WTC11 (cell line): ENCODE measurements at places on chromosomes 6 and 20. TPM values are rescaled to one million over a fixed set of nuclear protein-coding genes. Genes with fewer than 3 reads are reported as not detected.

DNA sequence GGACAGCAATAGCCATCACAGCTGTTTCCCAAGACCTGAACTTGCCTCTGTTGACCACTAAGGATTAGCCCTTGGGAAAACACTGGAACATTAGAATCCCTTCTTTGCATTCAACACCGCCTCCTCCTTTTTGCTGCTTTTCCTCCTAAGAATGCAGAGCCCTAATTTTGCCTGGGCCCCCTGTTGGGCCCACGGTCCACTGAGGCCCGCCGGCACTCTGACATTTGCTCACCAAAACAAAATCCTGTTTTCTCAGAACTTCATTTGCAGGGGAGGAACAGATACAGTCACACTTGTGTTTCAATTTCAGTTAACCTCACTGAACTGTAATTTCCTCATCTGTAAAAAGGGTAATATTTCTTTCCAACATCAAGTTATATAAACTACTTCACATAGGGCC, 116.0 kb upstream of the JARID2 start:
- no peak for DNase-seq

GRCh38 chr20:61801857-61802442, 263.7 kb downstream of the TAF4 start:
- DNase-seq, result no peak

GRCh38 chr6:40352527-40353170, 234.5 kb downstream of the LRFN2 start:
- DNase-seq, result no peak

- peak; percentile 79 for DNase-seq
These were observed 42.5 kb downstream of the EIF2S2 start for GRCh38 chr20:34069341-34070078.

GRCh38 chr20:40336533-40336932, 352.5 kb downstream of the MAFB start:
- DNase-seq, result no peak

The STX11 gene
- total RNA-seq, result 0.17 to 0.30 TPM (median 0.27 TPM) in 3 replicates

The RAE1 gene
- 31.3 to 33.4 TPM (median 31.4 TPM) in 3 replicates for total RNA-seq

The CCR6 gene
- total RNA-seq, result not detected in 3 replicates

- no peak for DNase-seq
These were observed 45.5 kb downstream of the IRF4 start for GRCh38 chr6:437037-437392.

- no peak for DNase-seq
These were observed 38.6 kb downstream of the AKIRIN2 start for GRCh38 chr6:87663434-87663833.

- DNase-seq, result no peak
These were observed 36.1 kb downstream of the PREX1 start for GRCh38 chr20:48791666-48792071.

The NOX3 gene
- 0.09 TPM in 1 of 3 replicates, not detected in the others for total RNA-seq

DNA sequence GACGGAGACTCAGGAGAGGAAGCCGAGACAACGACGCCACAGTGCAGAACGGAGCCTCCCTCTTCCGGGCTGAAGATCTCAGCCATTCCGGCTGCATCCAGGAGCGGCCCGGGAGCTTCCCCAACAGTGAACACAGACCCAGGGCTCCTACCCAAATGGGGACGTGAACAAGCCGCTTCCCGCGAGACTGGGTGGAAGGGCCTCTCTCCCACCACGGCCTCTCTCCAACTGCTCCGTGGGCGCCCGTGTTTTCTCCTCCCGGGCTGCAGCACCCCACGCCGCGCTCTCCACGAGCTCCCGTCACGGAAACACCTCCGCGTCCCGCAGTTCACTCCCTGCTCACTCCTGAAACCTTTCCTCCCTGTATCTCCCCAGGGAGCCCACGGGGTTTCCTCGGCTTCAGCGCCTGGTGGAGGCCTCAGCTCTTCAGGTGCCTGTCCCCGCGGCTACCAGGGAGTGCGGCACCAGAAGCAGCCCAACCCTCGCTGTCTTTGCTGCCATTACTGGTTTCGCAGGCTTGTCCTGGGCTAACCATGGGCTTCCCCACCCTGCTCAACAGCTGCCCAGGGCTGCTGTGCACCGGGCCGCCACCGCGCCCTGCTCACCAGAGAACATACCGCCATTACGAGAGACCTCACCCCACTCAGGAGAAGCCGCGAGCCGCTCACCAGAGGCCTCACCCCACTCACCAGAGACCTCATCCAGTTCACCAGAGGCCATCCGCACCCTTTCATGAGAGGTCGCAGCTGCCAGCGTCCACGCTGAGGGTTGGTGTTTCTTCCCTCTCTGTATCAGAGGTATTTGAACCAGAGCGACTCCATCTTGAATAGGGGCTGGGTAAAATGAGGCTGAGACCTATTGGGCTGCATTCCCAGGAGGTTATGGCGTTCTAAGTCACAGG, 922.8 kb downstream of the QKI start:
- DNase-seq, result no peak

GRCh38 chr6:12635813-12636212, 80.8 kb upstream of the PHACTR1 start:
- no peak for DNase-seq

GRCh38 chr6:152566103-152566875, 70.9 kb downstream of the SYNE1 start:
- no peak for DNase-seq

DNA sequence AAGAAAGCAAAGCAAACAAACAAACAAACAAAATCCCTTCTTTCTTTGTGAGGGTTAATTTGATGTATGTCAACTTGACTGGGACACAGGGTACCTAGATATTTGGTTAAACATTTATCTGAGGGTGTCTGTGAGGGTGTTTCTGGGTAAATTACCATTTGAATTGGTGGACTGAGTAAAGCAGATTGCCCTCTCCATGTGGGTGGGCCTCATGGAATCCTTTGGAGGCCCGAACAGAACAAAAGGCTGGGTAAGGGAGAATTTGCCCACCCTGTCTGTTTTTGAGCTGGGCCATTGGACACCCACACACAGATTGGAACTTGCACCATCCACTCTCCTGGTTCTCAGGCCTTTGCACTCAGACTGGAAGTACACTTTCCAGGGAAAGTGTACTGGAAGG, 628.8 kb upstream of the CITED2 start:
- DNase-seq, result no peak

- no peak for DNase-seq
These were observed 167.6 kb upstream of the GJE1 start for GRCh38 chr6:141965016-141965545.

The RAB44 gene
- 0.07 to 0.11 TPM in 2 of 3 replicates, not detected in the other for total RNA-seq

DNA sequence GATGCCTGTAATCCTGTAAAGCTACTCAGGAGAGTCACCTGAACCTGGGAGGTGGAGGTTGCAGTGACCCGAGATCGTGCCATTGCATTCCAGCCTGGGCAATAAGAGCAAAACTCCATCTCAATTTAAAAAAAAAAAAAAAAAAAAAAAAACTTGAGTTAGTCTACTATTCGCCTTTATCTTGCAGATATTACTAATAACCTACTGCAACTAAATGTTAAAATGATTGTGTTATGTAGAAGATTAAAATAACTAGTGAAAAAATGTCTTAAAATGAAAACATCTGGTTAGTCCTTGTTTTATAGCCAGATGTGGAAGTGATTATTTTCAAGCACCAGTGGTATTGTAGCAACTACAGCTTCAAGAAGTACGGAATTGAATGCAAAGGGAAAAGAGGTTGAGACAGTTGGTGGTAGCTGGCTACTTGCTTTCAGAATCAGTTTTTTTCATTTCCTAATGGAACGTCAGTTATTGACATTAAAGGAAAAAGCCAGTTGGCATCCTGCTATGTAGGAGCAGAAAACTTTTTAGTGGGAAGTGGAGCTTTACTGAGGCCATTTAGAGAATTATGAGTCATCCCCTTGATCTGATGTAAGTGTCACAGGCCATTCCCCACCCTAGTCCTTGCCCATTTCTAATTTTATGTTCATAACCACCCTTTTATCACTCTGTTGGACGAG, 43.8 kb upstream of the DYNLRB1 start:
- DNase-seq, result no peak

DNA sequence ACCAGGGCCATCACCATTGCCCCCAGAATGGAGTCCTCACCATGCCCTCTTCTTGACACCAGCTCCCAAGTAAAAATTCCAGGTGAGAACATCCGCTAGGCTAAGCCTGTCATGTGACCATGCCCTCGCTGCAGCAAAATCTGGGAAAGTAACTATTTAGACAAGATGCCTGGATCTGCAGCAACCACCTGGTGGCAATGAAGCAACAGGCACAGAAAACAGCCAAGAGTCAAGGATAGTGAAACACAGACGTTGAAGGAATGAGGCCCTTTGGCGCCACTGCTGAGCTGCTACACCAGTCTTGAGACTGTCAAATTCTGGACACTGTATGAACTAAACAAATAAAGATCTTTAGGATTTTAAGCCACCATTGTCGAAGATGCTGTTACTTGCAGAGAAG, 30.1 kb upstream of the TGM6 start:
- no peak for DNase-seq

The ABHD16B gene
- total RNA-seq, result 0.11 TPM in 1 of 3 replicates, not detected in the others

GRCh38 chr6:108561742-108562502, 1.2 kb downstream of the FOXO3 start:
- DNase-seq, result peak; percentile 38

DNA sequence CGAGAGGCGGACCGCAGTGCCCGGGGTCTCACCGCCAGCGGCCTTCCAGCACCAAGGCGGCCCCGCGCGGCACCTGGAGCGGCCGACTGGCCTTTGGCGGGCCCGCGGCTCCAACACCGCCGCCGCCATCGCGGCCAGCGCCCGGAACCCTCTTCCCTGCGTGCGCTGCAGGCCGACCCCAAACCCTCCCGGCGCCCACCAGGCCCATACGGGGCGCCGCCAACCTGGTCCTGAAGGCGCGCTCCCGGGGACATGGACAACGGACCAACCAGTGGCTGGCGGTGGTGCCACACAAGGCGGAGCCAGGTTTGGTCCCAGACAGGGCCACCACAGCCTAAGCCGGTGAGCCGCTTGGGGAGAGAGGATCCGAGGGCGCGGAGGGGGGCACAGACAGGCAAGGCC, 1514.8 kb upstream of the DEFB115 start:
- DNase-seq, result no peak

DNA sequence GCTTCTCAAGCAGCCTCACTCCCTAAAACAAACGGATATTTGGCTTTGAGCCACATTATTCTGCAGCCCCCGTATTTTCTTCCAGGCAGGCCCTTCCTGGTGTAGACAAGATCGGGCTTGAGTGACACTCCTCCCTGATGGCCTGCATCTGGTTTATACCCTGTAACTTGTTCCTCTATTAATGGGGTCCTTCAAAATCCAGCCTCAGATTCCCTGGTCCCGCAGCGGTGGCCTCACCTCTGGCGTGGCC, 375 bp upstream of the TMEM14C start:
- DNase-seq, result no peak

The CYP21A2 gene
- 1.2 to 1.5 TPM (median 1.4 TPM) in 3 replicates for total RNA-seq

The PPP1R16B gene
- 8.1 to 12.0 TPM (median 8.2 TPM) in 3 replicates for total RNA-seq

DNA sequence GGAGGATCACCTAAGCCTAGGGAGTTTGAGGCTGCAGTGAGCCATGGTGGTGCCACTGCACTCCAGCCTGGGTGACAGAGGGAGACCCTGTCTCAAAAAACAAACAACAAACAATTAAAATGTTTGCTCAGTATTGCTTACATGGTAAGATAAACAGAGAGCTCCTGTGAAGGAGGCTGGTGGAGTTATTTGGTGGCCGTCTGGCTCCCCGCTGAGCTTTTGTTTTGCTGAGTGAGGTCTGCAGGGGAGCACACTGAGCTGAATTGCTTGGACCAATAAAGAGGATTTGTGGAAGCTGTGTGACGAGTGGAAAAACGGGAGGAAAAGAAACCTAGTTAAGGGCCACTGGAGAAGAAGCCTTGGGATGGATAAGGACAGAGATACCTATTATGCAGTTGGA, 41.1 kb upstream of the BMP6 start:
- peak; percentile 85 for DNase-seq
